ENCODE measurements at places on chromosomes 13 and 19.
A peak's percentile ranks its signal among the peaks of the same experiment; 100 is the strongest.

GRCh38 chr13:45700971-45701900 lies 884 bp upstream of the CBY2 start:
- DNase-seq: no peak

- DNase-seq: no peak
Observed at GRCh38 chr13:43316946-43317353, 293.6 kb downstream of the DNAJC15 start.

GRCh38 chr13:25836574-25837336 lies 215.1 kb downstream of the SHISA2 start:
- DNase-seq: no peak

GRCh38 chr19:15452111-15453047 lies 2.6 kb upstream of the WIZ start:
- DNase-seq: peak; percentile 90

DNA sequence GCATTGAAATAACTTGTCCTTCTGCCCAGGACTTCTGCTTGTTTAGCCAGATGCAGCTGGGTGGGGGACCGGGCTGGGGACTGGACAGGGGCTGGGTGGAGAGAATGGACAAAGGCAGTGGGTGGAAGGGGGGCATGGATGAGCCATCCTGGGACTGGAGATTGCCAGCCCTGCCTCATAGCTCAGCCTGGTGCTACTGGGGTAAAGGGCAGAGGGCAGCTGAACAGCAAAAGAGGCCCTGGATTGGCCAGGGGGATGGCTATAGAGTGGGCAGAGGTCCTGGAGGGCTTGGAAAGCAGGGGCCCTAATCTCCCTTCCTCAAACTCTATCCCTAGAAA lies 17.7 kb upstream of the PLAUR start:
- no peak for DNase-seq

DNA sequence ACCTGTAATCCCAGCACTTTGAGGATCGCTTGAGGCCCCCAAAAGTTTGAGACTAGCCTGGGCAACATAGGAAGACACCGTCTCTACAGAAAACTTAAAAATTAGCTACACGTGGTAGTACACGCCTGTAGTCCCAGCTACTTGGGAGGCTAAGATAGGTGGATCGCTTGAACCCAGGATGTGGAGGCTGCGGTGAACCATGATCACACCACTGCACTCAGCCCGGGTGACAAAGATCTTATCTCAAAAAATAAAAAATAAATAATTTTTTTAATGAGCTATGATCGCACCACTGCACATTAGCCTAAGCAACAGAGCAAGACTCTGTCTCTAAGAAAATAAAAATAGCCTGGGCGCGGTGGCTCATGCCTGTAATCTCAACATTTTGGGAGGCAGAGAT lies 6.6 kb downstream of the RCBTB2 start:
- DNase-seq: no peak

GRCh38 chr13:29281932-29282495 lies 313.5 kb downstream of the SLC7A1 start:
- DNase-seq: no peak

- no peak for DNase-seq
Observed at GRCh38 chr13:42396901-42397655, 125.1 kb downstream of the AKAP11 start.

DNA sequence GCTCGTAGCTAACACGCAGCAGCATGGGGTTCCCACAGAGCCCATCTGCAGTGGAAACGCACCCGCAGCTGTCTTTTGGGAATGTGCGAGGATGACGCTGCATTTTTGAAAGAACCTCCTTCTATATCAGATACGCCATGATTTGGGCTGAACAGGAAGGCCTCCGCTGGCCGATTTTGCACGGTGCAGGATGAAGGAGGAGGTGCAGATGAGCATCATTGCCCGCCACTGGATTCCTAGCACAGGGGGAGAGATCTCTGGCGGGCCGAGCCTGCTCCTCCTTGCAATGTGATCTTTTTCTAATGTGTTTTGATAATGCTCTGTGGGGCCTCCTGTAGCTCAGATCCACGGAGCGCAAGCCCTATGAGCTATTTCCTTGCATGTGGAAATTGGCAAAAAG lies 55.5 kb downstream of the EFNB2 start:
- DNase-seq: no peak

GRCh38 chr13:43686557-43686956 lies 100.2 kb downstream of the ENOX1 start:
- no peak for DNase-seq

DNA sequence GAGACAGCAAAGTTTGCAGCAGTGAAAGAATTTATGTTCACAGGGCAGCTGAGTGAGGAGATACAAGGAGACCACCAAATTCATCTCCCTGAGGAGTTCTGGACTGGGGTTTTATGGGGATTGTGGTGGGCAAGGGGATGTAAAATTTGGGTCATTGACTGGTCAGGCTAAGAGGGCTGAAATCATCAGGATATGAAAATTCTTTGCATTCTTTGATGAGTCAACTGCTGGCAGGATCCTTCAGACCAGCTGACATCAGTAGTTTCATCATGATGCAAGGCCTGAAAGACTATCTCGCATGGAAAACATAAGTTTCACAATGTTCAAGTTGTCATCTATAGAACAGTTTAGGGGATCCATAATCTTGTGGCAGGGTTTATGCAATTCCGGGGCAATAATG lies 869.5 kb upstream of the PCDH9 start:
- DNase-seq: no peak
